CD4-positive, alpha-beta T cell treated with Interleukin-1 beta for 1 hour (primary cell): ENCODE measurements at places on chromosomes 16 and 17.

GRCh38 chr16:83609178-83609577, 198.6 kb upstream of the HSBP1 start:
- no peak for DNase-seq

DNA sequence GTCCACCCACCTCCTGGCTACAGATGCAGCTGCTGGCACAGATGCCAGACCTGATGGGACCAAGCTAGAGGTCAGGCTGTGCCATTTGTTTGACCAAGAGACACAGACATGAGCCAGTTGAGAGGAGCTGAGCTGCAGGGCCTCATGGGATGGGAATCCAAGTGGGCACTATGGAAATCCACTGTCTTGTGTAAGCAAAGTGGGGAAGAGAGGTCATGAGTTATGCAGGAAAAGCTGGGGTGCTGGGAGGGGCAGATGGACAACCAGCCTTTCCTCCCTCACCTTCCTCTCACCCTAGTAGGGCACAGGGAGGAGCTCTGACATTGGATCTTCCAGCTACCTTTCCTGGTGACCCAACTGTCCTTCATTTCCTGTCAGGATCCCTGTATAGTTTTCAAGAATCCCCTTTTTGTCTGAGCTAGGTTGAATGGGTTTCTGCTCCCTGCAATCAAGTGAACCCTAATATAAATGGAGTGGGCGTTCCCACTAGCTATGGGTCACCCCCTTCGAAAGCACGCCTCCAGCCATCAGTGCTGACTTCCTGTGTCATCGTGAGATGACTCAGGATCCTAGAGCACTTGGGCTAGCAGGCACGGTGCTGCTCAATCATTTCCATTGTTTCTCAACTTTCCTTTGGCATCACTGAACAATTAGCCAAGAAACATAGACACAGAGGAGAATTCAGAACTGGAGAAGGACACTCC, 13.6 kb downstream of the ATPAF2 start:
- DNase-seq = peak; percentile 64

- DNase-seq = no peak
Measured at GRCh38 chr16:89300311-89300975, 82.9 kb downstream of the ZNF778 start.

DNA sequence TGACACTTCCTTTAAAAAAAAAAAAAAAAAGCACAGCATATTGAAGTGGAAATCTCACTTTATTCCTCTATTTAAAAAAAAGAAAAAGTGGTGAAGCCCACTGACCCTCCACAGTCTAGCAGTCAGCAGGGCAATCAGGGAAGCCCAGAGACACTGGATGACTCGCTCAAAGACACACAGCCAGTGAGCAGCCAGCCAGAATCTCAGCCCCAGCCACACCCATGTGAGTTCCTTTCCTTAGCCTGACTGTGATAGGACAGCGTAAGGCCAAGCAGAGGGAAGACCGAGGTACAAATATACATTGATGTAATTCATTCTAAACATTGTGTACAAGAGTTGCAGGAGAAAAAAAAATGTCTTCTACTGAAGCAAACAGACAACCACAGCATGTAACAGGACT, 22.5 kb downstream of the XPO6 start:
- no peak for DNase-seq

- DNase-seq = peak; percentile 46
Measured at GRCh38 chr16:88453611-88454522, 787 bp downstream of the ZFPM1 start.
